ENCODE measurements at places on chromosomes 5 and 9.

- DNase-seq = no peak
Observed at GRCh38 chr9:98791608-98792490, 4.5 kb downstream of the ANKS6 start.

- no peak for DNase-seq
Observed at GRCh38 chr9:107760469-107761242, 271.1 kb upstream of the KLF4 start.

- DNase-seq = no peak
Observed at GRCh38 chr5:180644825-180645273, 4.6 kb downstream of the FLT4 start.

- peak; percentile 44 for DNase-seq
Observed at GRCh38 chr9:93091453-93092081, 4.5 kb upstream of the CARD19 start.

- DNase-seq = no peak
Observed at GRCh38 chr5:13640270-13640669, 304.2 kb downstream of the DNAH5 start.

- no peak for DNase-seq
Observed at GRCh38 chr5:94316916-94317838, 301.2 kb downstream of the KIAA0825 start.

- DNase-seq = no peak
Observed at GRCh38 chr5:152376886-152377285, 28.2 kb downstream of the NMUR2 start.

DNA sequence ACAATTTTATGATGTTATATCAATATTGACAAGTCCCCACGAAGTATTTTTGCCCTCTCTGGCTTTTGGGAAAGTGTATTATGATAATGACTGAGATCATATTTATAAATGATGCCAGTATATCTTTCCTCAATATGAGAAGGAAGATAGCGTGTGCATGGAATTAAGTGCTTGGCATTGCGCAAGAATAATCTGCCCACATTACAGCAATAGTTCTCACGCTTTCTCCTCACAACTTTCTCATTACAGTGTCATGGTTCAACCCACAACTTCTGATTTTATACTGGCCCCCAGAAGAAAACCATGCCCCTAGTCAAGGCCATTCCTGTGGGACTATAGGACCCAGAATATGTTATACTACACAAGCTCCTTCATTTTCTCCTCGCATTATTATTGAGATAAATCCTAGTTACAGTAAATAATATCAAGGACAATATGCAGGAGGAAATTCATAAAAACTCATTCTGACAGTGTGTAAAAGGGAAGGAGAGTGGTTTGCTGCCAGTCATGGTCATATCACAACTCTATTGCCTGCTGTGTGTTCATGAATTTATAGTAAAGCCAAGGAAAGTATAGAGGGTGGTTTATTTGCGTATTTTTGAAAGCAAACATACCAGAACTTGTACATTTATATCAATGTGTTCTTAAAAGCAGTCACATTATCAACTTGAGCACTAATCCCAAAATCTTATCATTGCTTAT lies 114.1 kb downstream of the PIK3R1 start:
- no peak for DNase-seq

GRCh38 chr5:68780299-68780955 lies 313.4 kb upstream of the SLC30A5 start:
- no peak for DNase-seq

DNA sequence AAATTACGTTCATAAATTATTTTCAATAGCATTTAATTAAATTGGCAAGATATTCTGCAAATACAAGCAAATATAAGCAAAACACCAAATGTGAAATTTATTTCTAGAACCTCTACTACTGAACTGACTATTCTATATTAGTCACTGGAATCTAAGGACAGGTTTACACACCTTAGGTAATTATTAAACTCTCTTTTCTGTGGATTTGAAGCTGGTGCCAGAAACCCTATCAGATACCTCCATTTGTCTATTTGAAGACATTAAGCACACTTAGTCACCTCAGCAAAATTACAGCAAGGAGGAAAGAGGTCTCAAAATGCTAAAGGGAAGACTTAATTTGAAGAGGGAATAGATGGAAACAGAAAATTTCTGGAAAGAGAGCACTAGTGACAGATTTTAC lies 83.4 kb downstream of the CPLANE1 start:
- no peak for DNase-seq

DNA sequence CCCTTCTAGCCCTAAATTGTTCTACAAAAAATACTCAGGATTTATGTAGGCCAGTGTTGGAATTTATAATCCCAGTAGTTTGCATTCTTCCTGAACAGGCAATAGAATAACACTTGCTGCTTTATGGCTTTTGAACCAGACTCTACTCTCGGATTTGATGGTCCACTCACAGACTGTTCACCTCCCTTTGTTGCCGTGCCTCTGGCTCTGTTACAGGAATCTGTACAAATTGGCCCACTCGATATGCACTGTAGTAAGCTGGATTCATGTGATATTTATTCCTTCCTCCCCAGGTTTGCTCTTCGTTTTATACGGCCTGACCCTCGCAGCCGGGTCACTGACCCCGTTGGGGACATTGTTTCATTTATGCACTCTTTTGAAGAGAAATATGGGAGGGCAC lies 43.7 kb downstream of the FAF2 start:
- no peak for DNase-seq

- no peak for DNase-seq
Observed at GRCh38 chr5:39395521-39395920, 29.3 kb downstream of the DAB2 start.

GRCh38 chr9:134326724-134327601 lies 708 bp downstream of the RXRA start:
- DNase-seq = no peak

DNA sequence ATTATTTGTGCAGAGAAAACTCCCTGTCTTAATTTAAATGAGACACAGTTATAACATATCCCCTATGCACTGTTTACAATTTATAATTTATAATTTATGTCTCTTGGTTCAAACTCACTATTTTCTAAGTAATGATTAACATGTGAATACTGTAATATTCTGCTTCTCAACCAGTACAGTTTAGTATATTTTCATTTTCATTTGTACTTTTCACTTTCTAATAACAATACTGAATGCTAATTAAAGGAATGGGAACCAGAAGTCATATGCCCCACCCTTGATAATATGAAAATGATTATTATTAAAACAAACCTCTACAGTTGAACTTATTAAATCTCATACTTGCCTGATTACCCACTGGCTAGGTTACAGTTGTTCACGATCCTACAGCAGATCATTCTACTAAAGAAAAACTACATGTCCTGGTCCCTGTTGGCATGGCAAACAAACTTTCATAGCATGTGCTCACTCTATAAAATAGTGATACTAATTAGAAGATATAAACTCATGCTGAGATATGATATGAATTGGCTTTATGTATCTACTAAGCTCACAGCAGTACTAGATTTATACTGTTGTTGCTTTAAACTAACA lies 66.4 kb downstream of the POU5F2 start:
- no peak for DNase-seq

DNA sequence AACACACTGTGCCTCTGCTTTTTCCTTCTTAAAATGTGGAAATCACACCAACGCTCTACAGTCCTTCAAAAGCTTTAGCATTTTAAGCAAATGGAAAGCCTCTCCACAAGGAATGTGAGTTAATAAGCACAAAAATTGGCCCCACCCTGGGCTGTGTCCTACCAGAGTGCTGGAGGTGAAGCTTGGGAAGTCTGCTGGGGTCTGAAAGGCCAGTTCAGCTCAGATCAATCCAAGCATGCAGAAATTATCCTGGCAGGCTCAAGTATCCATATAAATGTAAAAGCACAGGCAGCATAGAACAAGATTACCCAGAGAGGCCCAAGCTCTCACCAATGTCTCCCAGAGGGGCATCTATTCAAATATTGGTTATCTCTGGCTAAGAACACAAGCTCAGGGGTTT lies 98.5 kb downstream of the ESM1 start:
- DNase-seq = no peak

DNA sequence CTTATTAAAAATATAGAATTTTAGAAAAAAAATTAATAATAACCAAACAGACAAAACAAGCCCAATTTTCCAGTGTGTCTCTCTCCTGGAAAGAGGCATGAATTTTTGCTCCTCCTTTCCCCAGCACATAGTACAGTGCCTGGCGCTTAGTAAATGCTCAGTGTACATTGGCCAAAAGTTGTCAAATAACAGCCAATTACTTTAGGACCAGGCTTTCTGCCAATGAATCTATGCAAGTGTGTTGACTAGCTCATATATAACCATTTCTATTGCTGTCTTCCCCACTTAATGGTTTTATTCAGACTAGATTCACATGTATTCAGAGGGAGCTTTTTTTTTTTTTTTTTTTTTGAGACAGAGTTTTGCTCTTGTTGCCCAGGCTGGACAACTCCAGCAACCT lies 120.1 kb upstream of the CD180 start:
- no peak for DNase-seq

GRCh38 chr5:136374003-136374402 lies 8.7 kb upstream of the TRPC7 start:
- DNase-seq = no peak

DNA sequence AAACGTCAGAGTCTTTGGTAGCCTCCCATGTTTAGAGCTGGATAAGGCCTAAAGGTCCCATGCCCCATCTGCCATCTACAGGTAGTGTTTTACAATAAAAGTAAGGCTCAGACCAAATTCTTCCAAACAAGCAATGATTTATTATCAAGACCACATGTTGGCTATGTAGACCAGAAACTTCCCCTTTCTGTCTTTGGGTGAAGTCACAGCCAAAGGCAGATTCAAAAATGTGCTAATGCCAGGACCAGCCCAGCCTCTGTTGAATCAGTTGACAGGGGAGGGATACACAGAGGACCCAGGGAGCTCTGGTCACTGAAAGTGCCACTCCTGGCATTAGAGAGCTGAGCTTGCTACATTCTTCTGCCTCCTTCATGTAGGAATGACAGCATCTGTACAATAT lies 360.8 kb downstream of the NTRK2 start:
- DNase-seq = no peak

DNA sequence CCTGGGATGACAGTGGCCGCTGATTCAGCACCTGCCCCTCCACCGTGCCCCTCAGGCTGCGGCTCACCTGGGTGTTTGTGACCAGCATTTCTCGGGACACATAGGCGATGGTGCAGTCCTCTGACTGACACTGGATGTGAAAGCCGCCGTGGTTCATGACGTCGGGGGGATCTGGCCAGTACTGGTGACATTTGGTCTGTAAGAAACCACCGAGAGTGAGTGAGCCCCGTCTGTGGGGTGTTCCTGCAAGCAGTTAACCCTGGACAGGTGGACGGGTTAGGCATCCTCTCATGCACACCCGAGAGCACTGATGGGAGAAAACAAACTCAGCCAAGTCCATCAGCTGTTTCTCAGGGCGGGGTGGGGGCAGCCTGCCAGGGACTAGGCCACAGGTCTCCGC lies 62.5 kb upstream of the EPB41L4B start:
- DNase-seq = no peak

DNA sequence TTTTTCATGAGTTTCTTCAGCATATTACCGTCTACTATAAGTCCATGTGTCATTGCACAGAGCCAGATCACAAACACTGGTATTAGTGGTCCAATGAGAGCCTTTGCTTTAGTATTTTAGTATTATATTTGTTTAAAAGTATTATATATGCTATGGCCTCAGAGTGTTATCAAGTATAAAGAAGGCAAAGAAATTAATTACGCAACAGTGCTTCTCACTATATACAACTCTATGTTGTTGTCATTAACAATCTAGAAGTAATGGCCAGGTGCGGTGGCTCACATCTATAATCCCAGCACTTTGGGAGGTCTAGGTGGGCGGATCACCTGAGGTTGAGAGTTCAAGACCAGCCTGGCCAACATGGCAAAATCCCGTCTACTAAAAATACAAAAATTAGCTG lies 47.1 kb upstream of the RAPGEF6 start:
- DNase-seq = no peak

- DNase-seq = no peak
Observed at GRCh38 chr9:35832814-35833213, 3.8 kb downstream of the TMEM8B start.

- no peak for DNase-seq
Observed at GRCh38 chr5:103114440-103114839, 5.5 kb downstream of the GIN1 start.

DNA sequence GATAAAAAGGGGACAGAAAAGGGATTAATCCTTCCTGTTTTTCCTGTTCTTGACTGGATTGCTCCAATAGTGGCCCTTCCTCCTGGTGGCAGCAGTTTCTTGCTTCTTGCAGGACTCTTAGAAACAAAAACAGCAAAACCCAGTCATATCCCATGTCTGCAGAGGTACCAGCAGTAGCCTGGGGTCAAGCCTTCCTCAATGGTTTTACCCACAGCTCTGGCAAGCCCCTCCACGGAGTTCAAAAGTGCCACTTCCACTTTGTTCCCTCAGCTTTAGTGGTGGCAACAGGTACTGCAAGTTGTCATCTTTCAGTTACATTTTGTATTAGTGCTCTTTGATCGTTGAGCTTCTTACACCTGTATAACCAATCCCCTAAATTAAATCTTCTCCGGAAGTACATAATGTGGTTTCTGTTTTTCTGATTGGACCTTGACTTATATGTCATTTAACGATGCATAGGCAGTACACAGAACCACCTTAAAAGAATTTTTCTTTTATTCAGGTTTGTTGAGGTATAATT lies 8.7 kb upstream of the RANBP6 start:
- DNase-seq = no peak

DNA sequence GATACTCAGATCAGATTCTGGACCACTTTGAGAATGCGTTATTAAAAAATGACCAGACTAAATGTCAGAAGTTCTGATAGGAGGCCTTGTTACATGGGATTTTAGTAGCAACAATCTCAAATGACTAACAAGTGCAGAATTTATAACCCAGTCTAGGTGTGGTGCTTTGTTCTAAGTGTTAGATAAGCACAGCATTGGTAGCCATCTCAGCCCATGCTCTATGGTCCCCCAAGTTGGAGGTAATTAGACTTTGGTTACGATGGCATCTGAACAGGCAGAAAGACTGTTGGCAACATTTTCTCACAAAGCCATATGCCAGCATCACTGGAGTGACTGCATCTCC lies 140.4 kb upstream of the RPS23 start:
- no peak for DNase-seq

- no peak for DNase-seq
Observed at GRCh38 chr5:134594797-134595457, 37.7 kb downstream of the SAR1B start.

- DNase-seq = no peak
Observed at GRCh38 chr9:135463140-135463539, 16.4 kb upstream of the PPP1R26 start.

- DNase-seq = no peak
Observed at GRCh38 chr9:20065046-20065445, 276.2 kb upstream of the SLC24A2 start.

DNA sequence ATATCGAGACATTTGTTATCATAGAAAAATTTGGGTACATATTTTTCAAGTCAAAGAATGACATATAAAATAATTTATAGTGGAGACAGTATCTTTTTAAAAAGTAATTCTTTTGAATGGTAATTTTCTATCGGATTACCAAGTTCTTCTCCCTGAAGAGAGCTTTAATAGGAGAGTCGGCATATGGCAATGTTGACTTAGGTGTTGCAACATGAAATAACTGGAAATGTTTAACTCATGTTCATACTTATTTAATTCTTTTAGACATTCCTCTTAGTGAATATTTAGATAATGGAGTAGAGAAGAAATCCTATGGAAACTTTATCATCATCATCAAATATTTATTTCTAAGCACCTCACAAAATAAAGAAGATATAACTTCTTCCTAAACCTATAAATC lies 118.2 kb upstream of the CTNND2 start:
- DNase-seq = no peak
